Effector memory CD4-positive, alpha-beta T cell (primary cell): ENCODE measurements at places on chromosomes 2 and 18.

- DNase-seq, result no peak
These were observed 240.9 kb downstream of the ICOS start for GRCh38 chr2:204177251-204177976.

DNA sequence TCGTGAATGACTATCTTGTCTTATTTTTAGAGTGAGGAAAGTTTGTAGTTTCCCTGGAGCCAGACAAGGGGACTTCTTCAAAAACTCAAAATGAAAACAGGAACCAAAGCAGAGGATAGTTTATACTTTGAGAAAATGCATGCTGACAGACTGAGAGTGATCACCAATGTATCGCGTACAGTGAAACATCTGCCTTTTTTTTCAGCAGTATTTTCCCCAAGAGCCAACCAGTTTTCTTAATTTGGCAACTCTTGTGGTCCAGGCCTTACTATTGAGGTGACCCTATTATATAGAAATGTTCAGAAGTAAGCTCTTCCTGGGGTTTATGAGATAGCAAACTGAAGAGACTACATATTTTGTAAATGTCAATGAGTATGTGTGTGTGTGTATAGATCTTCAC is 153.7 kb upstream of the VRK2 start:
- no peak for DNase-seq

- DNase-seq, result no peak
These were observed 11.3 kb downstream of the MITD1 start for GRCh38 chr2:99169534-99169933.

DNA sequence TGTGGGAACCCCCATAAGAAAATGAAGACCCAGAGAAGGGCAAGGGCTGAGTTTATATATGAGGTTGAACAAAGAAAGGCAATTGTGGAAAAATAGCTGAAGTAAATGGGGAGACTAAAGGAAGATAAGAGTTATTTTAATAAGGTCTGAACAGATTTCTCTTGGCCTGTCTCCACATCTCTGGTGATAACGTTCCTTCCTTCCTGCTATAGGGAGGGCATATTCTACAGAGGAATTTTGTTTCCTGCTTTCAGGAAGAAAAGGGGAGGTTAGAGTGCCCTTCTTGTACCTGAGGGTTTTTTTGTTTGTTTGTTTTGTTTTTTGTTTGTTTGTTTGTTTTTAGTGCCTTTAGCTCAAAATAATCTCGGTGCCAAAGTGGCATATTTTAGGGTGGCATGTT is 31.6 kb downstream of the MOGAT1 start:
- no peak for DNase-seq

DNA sequence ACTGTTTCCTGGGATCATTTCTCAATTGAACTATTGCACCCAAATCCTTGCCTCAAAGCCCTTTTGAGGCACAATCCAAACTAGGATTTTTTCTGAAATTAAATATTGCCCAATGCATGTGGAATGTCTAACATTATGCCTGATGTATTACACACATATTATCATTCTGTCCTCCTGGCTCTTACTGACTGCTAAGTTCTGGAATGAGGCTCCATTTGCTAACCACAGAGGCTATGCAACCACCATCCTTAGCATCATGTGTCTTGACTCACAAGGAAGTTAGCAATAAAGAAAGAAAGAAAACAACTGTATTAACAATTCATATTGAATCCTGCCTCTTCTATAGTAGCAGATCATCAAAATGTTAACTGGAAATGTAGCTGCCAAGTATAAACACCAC is 1142.7 kb downstream of the CNTNAP5 start:
- no peak for DNase-seq

- DNase-seq, result no peak
These were observed 150.2 kb upstream of the KLHL14 start for GRCh38 chr18:32922951-32923430.

- no peak for DNase-seq
These were observed 141.9 kb upstream of the DLX2 start for GRCh38 chr2:172244419-172245130.

GRCh38 chr2:130819608-130820278 is 17.0 kb upstream of the ARHGEF4 start:
- DNase-seq, result no peak

DNA sequence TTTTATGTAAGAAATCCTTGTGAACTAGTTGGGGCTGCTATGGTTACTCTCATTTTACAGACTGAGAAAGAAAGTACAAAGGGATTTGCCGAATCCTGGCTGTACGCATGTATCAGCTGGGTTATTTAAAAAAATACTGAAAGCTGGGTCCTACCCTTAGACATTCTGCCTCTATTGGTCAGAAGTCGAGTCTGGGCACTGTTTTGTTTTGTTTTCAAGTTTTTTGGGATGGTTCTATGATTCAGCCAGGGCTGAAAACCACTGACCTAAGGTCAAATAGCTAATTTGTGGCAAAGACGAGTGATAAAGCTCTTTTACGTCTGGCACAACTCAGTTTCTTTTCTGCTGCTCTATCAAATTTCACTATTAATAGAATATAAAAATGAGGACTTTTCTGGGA is 5.9 kb upstream of the SLC8A1 start:
- no peak for DNase-seq
